Muscle of back (tissue), 13 donors: ENCODE measurements at places on chromosomes 4 and X. TPM values are rescaled to one million over a fixed set of nuclear protein-coding genes. Genes with fewer than 3 reads are reported as not detected.
A peak's percentile ranks its signal among the peaks of the same experiment; 100 is the strongest.

GRCh38 chrX:5084279-5084678, 1144.4 kb downstream of the NLGN4X start:
- peak; percentile 4 for DNase-seq

GRCh38 chr4:158810487-158811215, 41.8 kb downstream of the FNIP2 start:
- DNase-seq: peak; percentile 68

DNA sequence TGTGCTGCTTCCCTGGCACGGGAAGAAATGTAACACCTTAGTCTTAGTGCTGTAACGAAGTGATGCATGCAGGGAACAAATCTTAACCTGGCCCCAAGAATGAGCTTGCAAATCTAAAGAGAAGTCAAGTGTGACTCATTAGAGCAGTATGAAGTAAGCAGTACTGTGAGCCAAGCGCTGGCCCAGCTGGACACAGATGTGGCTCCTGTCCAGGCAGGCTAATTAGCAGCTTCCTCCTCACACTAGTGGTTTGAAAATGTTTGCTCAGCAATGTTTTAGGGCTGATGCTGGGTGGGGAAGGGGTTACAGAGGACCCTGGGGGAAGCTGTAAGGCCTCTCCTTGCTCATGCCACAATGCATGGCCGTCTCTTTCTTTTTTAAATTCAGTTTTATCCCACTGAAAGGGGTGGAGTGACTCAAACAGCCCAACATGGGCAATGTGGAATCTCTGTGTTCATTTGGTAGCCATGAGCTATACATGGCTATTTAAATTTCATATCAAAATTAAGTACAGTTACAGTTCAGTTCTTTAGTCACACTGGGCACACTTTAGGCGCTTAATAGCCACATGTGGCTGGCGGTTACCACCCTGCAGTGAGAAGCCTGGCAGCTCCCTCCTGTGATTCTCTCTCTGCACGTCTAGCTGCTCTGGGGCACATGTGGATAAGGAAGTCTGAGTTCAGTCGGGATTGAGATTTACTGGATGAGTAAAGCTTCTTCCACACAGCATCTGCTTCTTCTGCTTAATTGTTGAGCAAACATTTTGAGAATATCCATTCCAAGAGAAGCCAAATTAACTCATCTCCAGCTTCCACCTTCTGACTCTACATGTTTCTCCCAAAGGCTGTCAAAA, 48.8 kb downstream of the MAP7D2 start:
- DNase-seq: peak; percentile 67

DNA sequence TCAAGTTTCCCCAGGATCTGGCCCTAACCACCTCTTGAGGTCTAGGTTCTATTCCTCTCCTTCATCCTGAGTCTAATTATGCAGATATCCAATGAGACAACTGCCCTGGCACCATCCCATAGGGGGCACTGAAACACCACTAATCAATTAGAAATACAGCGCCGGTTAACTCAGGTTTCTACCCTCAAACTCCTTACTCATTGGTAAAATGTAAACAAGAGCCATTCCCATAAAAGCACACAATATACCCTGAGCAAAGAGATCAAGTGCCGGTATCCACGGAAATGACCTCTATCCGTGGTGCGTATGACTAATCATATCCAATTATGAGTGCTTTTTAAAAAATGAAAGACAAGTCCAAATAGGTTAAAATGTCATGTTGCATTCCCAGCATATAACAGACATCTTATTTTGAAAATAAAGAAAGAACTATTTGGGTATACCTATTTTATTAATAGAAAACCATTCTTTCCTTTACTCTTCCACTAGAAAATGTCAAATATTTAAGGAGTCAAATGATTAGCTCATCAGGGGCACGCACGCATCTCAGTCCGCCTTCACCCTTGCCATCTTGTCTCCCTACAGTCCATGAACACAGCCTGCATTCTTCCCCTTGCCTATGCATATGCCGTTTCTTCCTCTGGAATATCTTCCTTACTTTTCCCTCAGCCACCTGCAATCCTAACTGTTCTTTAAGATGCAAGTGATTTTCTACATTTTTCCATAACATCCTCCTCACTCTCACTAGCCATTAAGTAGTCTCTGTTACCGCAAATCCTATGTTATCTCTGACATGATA, 141.1 kb downstream of the MAML3 start:
- peak; percentile 42 for DNase-seq

DNA sequence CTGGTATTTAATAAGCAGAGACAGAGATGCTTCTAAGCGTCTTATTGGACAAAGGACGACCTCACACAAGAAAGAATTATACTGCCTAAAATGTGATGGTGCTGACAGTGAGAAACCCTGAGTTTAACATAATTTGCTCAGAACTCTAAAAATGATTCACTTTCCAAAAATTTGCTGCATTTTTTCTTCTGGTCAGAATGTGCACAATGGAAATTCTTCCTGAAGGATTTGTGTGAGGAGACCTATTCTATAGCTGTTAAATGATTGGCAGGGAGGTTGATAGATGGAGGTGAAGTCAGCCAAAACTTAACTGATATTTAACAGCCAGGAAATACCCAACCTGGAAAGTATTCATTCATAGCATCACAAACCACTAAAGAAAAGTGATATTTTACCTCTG, 1.7 kb downstream of the MAGEC3 start:
- no peak for DNase-seq

DNA sequence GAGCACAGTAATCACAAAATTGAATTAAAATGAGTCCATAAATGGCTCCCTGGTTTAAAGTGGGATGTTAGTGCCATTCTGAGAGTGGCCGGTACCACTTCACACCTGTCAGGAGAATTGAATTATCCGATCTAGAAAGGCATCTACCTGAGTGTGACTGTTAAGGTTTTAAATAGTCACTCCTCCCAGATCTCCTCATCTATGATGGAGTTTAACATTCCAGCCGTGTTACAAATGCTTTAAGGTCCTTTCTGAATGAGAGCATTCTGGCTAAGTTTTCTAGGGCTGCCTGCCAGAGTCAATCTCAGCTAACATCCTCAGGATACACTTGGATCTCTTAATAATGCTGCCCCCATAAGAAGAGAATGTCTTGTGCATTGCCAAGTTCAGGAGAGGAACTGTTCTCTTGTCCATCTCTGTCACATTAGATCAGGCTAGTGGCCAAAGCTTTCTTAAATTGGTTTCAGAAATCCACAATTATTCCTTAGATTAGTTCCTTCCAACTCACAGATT, 231.1 kb downstream of the SLC39A8 start:
- peak; percentile 5 for DNase-seq

DNA sequence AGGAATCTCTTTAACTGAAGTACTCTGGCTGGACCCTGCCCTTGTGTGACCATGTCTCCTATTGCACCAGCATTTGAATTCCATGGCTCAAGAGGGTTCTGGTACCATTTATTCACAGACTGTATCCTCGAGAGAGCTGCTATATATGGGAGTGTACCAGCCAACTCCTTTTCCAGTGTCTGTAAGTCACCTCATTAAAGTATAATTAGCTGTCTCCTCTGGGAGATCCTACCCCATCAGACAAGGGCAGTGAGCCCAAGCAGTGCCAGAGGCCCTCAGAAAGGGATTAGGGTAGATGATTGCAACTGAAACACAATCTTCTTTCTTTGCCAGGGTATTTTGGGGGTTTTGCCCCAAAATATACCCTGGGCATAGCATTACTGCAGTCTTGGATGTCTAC, 31.6 kb downstream of the GNL3L start:
- no peak for DNase-seq

DNA sequence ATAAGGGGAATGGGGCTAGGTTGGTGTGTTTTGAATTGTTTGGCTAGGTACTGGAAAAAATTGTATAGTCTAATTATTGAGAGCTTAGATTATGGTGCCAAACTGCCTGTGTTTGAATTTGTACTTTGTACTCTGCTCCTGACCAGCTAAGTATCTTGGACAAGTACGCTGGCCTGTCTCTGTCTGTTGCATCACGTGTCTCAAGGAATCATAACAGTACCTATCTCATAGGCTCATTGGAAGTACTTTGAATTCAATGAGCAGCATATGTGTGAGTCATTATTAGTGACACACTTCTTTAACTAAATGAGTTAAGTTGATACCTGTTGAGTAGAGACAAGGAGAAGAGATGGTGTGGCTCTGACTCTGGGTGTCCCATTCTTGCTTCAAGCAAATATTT, 69.5 kb upstream of the MND1 start:
- no peak for DNase-seq

- DNase-seq: no peak
Measured at GRCh38 chr4:145153904-145154298, 26.5 kb downstream of the OTUD4 start.

- no peak for DNase-seq
Measured at GRCh38 chrX:26146024-26146423, 7.9 kb downstream of the MAGEB18 start.

- DNase-seq: peak; percentile 16
Measured at GRCh38 chr4:60805500-60806313, 394.4 kb upstream of the ADGRL3 start.

The FRAS1 gene
- polyA plus RNA-seq: 14.0 TPM

The CLCN5 gene
- polyA plus RNA-seq: 89.3 TPM

The STAP1 gene
- 0.62 TPM for polyA plus RNA-seq

The UNC5C gene
- 1.1 TPM for polyA plus RNA-seq

The AKAP14 gene
- not detected for polyA plus RNA-seq

The MAGEA12 gene
- not detected for polyA plus RNA-seq

The PRKG2 gene
- polyA plus RNA-seq: 1.2 TPM

The TLR7 gene
- 1.3 TPM for polyA plus RNA-seq

The INTS12 gene
- 29.2 TPM for polyA plus RNA-seq

The NKX6-1 gene
- not detected for polyA plus RNA-seq
